Activated gamma-delta T cell treated with anti-CD3 and anti-CD28 coated beads, Interleukin-2, amount 50 U/mL, for 16 hours (primary cell): ENCODE measurements at places on chromosomes 1 and 21.

GRCh38 chr1:234123867-234124266 lies 219.4 kb downstream of the SLC35F3 start:
- no peak for DNase-seq

DNA sequence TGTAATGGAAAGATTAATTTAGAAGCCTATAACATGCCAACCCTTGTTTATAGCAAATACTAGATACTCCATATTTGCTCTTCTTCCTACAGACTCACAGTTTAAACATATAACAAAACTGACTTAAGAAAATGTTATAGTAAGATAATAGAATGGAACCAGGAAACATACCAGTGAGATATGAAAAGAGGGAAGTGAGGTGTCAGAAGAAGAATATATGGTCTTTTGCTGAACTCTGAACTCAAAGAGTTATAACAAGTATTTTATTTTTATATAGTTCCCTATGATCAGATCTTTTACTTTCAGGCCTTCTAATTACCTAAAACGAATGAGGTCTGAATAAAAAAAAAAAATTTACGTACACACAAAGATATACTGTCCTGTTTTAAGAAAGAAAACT lies 20.9 kb downstream of the TMED5 start:
- no peak for DNase-seq

DNA sequence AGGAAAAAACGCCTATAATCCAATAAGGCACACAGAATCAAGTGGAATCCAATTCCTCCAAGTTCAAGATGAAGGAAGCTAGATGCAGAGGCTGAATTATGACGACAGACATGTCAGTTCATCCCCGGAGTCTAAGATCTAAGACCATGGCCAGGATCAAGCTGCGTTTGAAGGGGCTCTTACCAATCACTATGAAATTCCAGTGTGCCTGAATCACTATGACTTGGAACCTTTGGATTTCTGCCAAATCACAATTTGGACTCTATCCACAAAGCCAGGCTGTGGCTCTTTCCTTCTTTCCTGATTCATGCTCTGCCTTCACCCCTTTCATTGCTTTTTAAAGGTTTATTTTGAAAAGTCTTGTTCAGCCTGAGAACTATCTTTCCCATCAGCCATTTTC lies 17.1 kb downstream of the OLIG2 start:
- no peak for DNase-seq

GRCh38 chr21:27721675-27722074 lies 754.8 kb upstream of the ADAMTS5 start:
- DNase-seq = no peak

GRCh38 chr1:64514197-64514765 lies 44.4 kb downstream of the CACHD1 start:
- no peak for DNase-seq

- no peak for DNase-seq
Measured at GRCh38 chr21:21003701-21004100, 5.5 kb downstream of the NCAM2 start.

GRCh38 chr1:158992787-158993312 lies 16.9 kb upstream of the IFI16 start:
- DNase-seq = no peak

DNA sequence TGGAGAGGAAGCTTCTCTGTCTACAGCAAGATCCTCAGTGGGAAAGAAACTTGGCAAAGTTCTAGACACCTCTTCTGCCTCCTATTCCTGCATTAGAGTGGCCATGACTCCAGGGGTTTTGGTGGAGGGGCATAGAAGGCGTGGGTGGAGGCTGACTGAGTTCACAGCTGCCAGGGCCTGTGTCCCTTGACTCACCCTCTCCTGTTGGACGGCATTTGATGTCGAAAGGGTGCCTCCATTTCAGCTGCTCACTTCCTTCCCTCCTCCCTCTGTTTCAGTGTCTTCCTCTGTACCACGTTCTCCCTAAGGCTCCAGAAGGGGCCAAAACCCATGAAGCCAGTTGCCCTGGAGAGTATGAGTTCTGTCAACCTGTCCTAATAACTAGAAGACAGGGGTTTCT lies 632 bp downstream of the TMEM79 start:
- DNase-seq = no peak

- no peak for DNase-seq
Measured at GRCh38 chr1:94677714-94678113, 136.2 kb upstream of the F3 start.

DNA sequence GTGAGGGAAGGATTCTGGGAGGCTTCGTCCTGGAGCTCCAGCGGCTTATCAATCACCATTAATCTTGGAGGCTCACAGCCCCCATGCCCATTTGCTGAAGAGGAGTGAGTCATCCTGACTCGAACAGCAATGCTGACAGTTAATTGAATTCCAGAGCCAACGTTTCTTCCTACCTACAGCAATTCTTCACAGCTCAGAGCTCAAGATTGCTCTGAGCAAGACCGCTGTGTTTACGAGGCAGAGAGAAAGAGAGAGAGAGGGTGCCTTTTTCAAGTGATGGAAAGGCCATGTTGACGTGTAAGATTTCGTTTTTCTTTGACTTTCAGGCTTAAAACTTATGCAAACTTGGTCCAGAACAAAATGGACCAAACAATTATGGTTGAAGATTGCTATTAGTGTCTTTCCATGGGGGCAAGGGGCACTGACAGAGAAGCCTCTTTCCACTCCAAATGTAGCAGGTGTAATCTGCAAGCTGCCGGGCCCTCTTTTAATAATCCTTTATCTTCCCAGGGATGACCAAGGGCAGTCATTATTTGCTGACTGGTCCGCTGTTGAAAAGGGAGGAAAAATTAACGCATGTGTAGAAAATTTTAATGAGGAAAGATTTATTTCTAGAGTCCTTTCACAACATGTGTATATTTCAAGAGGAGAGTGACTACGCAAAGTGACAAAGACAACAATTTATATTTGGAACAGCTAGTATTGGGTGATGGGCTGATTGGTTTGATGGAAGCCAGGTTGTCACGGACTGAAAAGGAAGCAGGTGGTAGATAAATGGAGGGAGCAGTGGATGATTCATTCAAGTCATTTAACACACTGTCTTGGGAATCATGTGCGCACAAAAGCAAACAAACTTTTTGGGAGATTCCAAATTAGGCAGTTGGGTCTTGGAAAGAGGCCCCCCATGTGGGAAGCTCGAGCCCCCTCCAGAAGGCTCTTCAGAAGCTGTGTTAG lies 136.1 kb upstream of the IRF2BP2 start:
- no peak for DNase-seq

DNA sequence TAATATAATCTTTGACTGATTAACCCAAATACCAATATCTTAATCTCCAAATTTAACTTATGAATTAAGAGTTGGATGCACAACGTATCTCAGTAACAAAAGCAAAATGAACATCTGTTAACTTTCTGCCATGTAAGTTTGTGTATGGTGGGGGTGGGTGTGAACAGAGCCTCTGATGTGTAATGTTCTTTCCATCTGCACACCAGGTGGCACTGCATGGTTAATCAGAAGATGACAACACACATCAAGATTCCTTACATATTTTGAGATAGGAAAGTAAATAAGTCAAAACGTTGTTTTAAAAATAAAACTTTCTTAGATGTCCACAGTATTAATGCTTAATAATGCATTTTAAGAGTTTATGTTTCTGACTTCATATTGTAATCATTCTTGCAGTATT lies 251.9 kb downstream of the DPYD start:
- no peak for DNase-seq

DNA sequence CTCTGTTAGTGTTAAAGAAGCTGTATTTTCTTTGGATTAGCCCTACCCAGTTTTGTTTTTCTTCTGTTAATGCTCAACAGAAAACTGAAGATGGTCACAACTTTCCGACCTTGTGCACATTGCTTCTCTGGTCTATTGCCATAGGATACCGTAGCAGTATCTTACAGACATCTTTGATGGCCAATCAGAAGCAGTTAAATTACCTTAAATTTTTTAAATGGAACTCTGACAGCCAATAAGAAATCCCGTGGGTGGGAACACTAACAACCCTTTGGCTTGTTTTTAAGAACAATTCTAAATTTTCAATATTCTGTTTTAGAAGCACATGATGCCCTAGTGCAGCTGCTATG lies 17.2 kb downstream of the NFYC start:
- DNase-seq = no peak

DNA sequence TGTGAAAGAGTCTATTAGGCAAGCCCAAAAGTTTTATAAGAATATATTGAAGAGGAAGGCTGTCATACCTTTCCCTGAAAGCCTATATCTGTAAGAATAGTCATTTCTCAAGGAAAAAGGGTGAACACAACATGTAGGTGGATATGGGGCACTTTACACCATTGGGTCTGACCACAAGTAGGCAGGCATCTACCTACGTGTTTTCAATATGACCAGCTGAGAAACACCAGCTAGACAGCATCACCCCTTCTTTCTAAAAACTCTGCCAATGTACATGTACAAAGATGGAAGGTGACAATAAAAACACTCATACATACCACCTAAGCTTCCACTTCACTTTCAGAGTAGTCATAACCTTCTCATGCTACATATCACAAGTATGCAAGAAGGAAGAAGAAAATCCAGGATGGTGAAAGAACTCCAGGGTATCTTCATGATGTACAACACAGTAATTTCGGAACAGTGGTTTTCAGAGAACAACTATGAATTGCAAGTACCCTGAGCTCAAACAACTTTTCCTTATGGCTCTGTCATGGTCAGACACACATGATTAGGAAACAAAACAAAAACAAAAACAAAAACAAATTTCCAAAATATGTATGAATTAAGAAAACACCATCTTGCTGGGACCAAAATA lies 98.5 kb upstream of the ADGRL2 start:
- DNase-seq = no peak

- DNase-seq = no peak
Measured at GRCh38 chr21:16194788-16195537, 465.2 kb downstream of the USP25 start.

DNA sequence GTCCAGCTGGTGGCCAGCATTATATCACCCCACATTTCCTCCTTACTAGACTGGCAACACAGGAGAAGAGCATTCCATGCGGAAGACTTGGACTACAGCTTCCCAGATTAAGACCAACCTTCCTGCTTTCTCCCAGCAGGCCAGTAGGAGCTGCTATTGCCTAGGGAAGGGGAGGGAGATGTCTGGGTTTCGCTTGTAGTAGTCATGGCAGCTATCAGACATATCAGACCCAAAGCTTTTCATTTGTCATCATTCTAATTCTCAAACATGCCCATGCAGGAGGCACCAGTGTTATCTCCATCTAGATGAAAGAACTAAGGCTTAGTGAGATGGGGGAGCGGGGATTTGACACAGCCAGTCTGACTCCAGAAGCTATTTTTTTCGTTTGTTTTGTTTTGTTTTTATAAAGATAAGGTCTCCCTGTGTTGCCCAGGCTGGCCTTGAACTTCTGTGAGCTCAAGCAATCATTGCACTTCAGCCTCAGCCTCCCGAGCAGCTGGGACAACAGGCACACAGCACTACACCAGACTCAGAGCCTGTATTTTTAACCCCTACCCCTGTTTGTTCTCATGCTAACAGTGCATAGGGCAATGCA lies 4.5 kb downstream of the PLA2G2A start:
- no peak for DNase-seq

GRCh38 chr1:45617618-45618017 lies 6.2 kb downstream of the CCDC17 start:
- DNase-seq = no peak

GRCh38 chr1:202049129-202049528 lies 38.7 kb downstream of the ELF3 start:
- no peak for DNase-seq

DNA sequence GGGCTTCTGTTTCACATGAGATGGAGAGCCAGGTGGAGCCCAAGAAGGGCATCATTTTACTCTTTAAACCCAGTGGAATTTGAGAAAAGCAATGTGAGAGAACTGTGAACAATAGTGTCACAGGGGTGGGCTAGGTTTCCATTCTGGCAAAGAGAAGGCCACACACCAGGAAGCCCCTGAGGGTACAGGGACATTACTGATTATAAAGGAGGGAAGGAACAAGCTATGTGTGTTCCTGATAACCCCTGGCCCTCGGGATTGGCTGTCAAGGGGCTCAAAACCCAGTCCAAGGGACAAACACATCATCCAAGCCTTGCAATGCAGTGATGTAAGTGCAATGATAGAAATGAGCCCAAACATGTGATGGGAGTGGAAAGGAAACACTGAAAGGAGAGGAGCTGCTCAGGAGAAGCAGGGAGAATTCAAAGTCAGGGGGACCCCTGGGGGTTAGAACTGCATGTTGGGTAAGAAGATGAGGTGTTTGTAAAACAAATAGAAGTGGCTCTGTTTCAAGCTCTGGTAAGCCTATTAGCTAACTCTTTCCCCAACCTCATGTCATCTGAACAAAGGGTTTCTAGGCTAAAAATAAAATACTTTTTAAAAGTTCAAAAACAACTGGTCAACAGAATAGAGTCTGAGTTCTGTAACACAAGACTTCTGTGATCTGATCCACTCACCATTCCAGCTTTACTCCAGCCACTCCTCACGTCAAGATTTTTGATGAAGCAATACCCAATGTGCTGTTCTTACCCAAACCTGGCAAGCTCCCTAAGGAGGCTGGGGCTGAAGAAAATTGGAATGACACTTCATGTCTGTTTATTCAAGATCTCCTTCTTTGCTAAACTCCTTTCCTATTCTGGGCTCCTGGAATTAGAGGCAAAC lies 51.1 kb upstream of the IL12RB2 start:
- no peak for DNase-seq

- no peak for DNase-seq
Measured at GRCh38 chr1:89369331-89369730, 5.5 kb downstream of the GBP6 start.

DNA sequence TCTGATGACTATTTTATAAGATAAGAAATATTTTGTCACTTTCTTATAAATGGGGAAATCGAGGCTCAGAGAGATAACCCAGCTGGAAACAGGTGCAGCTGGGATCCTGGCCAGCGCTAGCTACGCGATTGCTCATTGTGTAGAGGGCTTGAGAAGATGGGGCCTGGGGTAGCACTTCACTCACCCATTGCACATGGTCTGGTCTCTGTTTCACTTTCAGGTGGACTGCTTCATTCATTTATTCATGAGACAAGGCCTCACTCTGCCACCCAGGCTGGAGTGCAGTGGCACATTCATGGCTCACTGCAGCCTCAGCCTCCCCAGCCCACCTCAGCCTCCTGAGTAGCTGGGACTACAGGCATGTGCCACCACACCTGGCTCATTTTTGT lies 23.8 kb downstream of the UBE4B start:
- no peak for DNase-seq

GRCh38 chr1:44025816-44026215 lies 5.4 kb downstream of the SLC6A9 start:
- DNase-seq = no peak

DNA sequence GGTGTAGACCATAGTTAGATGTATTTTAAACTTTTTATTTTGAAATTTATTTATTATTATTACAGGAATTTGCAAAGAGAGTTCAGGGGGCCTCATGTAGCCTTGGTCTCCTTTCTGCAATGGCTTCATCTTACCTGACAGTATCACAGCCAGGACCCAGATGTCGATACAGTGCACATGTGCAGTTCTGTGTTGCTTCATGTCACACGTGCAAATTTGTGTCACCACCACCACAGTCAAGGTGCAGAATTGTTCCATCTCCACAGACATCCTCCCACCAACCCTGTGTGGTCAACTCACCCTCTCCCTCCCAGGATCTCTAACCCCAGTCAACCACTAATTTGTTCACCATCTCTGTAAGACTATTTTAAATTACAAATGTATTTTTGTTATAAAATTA lies 184.5 kb downstream of the CAMTA1 start:
- DNase-seq = no peak
